Aortic smooth muscle cell (primary cell): ENCODE measurements at places on chromosomes 4 and X. TPM values are rescaled to one million over a fixed set of nuclear protein-coding genes. Genes with fewer than 3 reads are reported as not detected.

Gene FRMPD4
- total RNA-seq: 0.13 and 0.19 TPM in 2 replicates

Gene TBX22
- not detected in 2 replicates for total RNA-seq

Gene ZCCHC18
- total RNA-seq: 0.12 and 0.26 TPM in 2 replicates

Gene PRSS12
- total RNA-seq: under 0.01 and 0.44 TPM in 2 replicates

Gene PTTG2
- not detected in 2 replicates for total RNA-seq

Gene PABPC5
- 1.7 and 1.8 TPM in 2 replicates for total RNA-seq

Gene TMEM156
- total RNA-seq: 0.13 and 0.37 TPM in 2 replicates

Gene GPR82
- not detected in 2 replicates for total RNA-seq

Gene SLC9B1
- total RNA-seq: 2.9 and 4.9 TPM in 2 replicates

Gene USP9X
- 132 and 141 TPM in 2 replicates for total RNA-seq

Gene XAGE2
- not detected in 2 replicates for total RNA-seq

Gene ATOH1
- not detected in 2 replicates for total RNA-seq

Gene ARHGEF9
- 20.2 and 21.1 TPM in 2 replicates for total RNA-seq

Gene SPANXN4
- total RNA-seq: not detected in 2 replicates

Gene CEP135
- 6.1 and 6.8 TPM in 2 replicates for total RNA-seq

Gene ARHGEF38
- total RNA-seq: not detected in 2 replicates

Gene GPRASP1
- total RNA-seq: 2.3 and 2.9 TPM in 2 replicates

Gene FANCB
- total RNA-seq: 5.9 and 6.5 TPM in 2 replicates

Gene CYTL1
- 4.3 and 41.5 TPM in 2 replicates for total RNA-seq

Gene MMRN1
- 4.7 and 11.1 TPM in 2 replicates for total RNA-seq

Gene PNMA6A
- 0.53 and 0.62 TPM in 2 replicates for total RNA-seq

Gene SEC24D
- 78.9 and 102 TPM in 2 replicates for total RNA-seq

Gene GABRE
- total RNA-seq: 10.7 and 43.3 TPM in 2 replicates

Gene AKAP17A
- total RNA-seq: 18.5 and 18.8 TPM in 2 replicates

Gene RHOXF2
- not detected in 2 replicates for total RNA-seq

Gene CT45A2
- not detected in 2 replicates for total RNA-seq

Gene CCSER1
- total RNA-seq: under 0.01 and 0.13 TPM in 2 replicates

Gene PPP1R2C
- total RNA-seq: not detected in 2 replicates

Gene PAGE3
- total RNA-seq: not detected in 2 replicates

Gene FOXR2
- total RNA-seq: not detected in 2 replicates

Gene PNMA6F
- not detected in 2 replicates for total RNA-seq

Gene H2AZ1
- 227 and 289 TPM in 2 replicates for total RNA-seq

Gene SCFD2
- total RNA-seq: 106 and 107 TPM in 2 replicates

Gene LUZP4
- total RNA-seq: not detected in 2 replicates

Gene TMPRSS11F
- not detected in 2 replicates for total RNA-seq

Gene ART3
- not detected in 2 replicates for total RNA-seq

Gene H2BW2
- not detected in 2 replicates for total RNA-seq

Gene USP17L18
- total RNA-seq: not detected in 2 replicates

Gene SPATA18
- total RNA-seq: 7.5 and 10.1 TPM in 2 replicates

Gene SOX3
- total RNA-seq: not detected in 2 replicates

Gene PNPLA4
- total RNA-seq: 9.4 and 14.9 TPM in 2 replicates

Gene CAMK2D
- 292 and 324 TPM in 2 replicates for total RNA-seq

Gene ZMYM3
- 7.7 and 10.7 TPM in 2 replicates for total RNA-seq

Gene OSTC
- 199 and 217 TPM in 2 replicates for total RNA-seq

Gene MAGEE2
- under 0.01 TPM in 1 of 2 replicates, not detected in the other for total RNA-seq

Gene FATE1
- total RNA-seq: not detected in 2 replicates

Gene IL2RG
- not detected in 2 replicates for total RNA-seq

Gene RAB39B
- 0.06 and 0.13 TPM in 2 replicates for total RNA-seq

Gene CD99L2
- total RNA-seq: 48.1 and 52.1 TPM in 2 replicates

Gene RBM47
- total RNA-seq: 0.25 and 0.40 TPM in 2 replicates

Gene LRAT
- total RNA-seq: not detected in 2 replicates

Gene FOXO4
- total RNA-seq: 4.2 and 4.9 TPM in 2 replicates

Gene BMP3
- total RNA-seq: under 0.01 and 0.12 TPM in 2 replicates

Gene ATG4A
- 15.8 and 15.9 TPM in 2 replicates for total RNA-seq

Gene ODAPH
- total RNA-seq: not detected in 2 replicates
